Activated CD8-positive, alpha-beta memory T cell treated with anti-CD3 and anti-CD28 coated beads, Interleukin-2, amount 50 U/mL, for 48 hours (primary cell): ENCODE measurements at places on chromosomes 2 and 18.
A peak's percentile ranks its signal among the peaks of the same experiment; 100 is the strongest.

DNA sequence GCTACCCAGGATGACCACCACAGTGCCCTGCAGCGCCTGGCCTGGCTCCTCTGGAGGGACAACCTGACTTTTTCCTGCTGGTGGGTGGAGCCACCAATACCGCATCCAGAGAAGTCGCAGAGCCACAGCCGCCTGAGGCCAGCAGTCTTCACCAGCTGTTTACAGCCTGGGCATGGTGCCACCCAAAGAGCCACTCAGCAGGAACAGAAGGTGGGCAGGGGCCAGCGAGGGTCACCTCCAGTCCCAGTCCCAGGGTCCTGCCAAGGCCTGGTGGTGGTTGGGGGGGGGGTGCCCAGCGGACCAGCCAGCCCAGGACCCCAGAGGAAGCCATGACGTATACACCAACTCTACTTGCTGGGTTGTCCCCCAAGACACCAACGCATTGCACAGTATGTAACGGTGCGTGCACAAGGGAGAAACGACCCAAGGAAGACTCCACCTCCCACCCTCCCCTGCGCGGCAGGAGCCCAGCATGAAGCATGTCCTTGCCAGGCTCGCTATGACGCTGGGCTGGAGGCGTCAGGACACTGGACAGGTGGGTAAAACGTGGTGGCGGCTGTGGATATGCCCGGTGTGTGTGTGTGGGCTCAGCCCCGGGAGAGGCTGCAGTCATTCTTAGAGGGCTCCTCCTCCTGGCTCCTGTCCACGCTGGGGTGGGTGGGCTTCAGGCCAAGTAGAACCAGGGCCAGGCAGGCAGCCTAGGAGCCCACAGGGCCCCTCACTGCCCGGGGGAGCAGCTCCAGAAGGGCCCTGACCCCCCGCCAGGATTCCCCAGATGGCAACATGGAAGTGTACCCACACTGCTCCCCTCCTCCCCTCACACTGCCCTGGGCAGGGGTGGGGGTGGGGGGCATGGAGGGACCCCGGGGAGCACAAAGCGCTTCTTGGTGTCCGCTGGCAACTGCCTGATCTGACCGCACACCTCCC, 49.3 kb downstream of the HS6ST1 start:
- DNase-seq, result peak; percentile 39

DNA sequence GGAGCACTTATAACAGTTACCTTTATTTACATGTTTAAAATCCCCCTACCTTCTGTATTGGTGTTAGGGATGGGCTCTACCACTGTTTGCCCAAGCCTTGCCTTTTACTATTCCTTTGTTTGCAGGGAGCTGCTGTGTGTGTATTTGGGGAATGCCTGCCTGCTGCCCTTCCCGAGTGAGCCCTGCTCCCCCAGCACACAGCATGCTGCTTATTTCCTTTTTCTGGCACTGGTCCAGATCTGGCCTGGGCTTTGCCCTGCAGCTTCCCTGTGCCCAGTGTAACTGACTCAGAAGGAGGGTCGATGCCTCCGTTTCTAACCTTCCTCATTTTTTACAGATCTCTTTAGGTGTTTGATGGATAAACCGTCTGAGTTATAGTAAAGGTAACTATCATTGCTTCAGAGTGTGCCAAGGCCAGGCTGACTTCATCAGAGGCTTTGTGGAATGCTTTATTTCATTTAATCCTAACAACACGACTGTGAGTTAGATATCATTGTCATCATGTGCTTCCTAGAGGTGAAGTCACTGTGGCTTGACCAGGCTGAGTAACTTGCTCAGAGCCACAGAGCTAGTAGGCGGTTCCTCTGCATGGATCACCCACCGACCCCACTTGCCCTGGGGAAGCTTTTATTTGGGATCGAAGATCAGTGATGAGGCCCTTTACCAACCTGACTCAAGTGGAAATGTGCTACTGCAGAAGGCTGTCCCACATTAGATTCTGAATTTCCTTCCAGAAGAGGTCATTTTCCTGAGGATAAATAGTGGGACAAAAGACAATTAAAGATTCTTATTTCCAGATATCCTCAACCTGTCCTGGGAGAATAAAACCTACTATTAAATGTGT, 238.8 kb downstream of the ZNF407 start:
- no peak for DNase-seq

DNA sequence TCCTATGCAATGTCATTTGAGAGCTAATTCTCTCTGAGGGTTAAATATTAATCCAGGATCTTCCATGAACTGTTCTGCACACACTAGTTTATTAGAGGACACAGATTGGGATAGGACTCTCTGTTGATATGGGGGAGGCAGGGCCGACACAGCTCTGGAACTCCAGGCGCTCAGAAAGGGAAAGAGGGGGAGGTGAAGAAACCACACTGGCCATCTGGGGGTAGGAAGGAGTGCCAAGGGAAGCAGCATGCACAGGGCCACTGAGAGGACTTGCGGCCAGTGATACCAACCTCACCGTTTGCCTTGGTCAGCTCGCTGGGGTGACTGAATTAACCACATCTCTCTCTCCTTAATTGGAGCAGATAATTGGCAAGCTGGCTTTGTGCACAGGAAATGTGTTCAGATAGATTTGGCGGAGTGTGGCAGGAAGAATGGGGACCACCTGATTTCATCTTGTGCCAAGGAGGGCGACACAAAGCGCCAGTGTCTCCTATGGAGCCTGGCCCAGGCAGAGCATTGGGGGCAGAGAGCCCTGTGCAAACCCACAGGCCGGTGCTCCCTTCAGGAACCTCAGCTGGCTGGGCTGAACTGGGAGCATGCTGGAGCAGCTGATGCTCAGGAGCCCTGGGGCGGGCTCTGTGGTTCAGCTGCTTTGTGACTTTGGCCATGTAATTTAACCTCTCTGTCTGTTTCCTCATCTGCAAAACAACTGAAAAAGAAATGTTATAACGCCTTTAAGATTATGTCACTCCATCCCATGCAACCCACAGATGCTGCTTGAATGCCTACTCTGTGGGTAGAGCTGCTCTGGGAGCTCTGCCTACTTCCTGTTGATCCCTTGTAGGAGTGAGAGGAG, 114.7 kb upstream of the STON1 start:
- DNase-seq, result no peak

DNA sequence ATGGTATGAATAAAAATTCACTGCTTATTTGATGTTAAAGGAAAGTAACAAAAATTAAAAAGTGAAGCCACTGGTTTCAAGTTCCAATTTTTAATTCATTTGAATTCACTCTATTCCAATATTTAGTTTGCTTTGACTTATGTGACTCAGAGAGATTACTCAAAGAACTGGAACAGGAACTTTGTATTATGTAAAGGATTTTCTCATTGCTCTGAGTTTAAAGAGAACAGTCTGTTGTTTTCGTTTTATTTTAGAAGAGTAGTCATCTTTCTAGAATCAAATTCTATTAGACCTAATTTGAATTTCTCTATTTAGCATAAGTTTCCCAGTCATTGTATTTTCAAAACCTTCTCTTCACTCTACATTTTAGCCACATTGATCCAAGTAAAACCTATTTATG, 300.1 kb upstream of the SLC8A1 start:
- no peak for DNase-seq

DNA sequence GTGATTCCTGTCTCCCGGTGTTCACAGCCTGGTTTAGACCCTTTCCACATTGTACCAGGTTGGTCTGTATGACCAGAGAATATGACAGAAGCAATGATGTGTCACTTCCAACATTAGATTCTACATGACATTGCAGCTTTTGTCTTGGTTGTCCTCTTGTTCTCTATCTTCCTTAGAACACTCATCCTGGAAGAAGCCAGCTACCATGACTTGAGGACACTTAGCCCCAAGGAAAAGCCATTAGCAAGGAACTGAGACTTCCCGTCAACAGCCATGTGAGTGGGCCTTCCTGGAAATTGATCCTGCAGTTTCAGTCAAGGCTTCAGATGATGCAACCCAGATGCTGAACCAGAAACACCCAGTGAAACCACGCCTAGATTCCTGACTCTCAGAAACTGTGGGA, 143.3 kb downstream of the MREG start:
- no peak for DNase-seq

GRCh38 chr2:233064530-233065199, 4.5 kb downstream of the INPP5D start:
- no peak for DNase-seq

GRCh38 chr2:180657054-180657453, 323.4 kb upstream of the UBE2E3 start:
- DNase-seq, result no peak

- no peak for DNase-seq
Observed at GRCh38 chr2:157180359-157180758, 77.1 kb upstream of the GALNT5 start.

- no peak for DNase-seq
Observed at GRCh38 chr2:127183771-127184170, 36.3 kb downstream of the CYP27C1 start.

DNA sequence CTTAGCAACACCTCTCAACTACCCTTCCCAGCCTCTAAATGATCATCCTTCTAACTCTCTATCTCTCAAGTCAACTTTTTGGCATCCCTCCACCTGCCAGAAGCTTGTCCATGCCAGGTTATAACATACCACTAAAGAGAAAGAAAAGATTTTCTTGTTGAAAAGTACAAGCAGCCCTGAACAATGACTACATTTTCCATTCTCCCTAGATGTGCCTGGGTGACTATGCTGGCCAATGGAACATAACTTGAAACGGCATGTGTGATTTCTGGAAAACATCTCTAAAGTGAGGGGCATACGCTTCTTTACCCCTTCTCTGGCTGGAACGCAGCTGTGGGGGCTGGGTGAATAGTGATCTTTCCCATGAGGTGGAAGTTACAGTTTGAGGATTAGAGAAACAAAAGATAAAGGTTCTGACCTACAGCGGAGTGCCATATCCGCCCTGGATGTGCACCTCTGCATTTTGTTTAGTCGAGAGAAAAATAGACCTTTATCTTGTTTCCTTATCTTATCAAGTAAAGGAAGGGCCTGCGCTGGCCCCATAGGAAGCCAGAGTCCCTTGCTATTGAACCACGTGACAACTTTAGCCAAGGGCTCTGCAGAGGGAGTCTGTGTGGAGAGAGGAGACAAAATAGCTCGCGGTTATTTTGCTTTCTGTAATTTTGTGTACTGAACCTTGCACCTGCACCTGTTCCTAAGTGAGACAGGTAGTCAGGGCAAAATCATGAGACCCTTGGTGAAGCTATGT, 436.8 kb downstream of the TGIF1 start:
- no peak for DNase-seq

GRCh38 chr2:163878718-163879117, 142.9 kb upstream of the FIGN start:
- DNase-seq, result no peak

DNA sequence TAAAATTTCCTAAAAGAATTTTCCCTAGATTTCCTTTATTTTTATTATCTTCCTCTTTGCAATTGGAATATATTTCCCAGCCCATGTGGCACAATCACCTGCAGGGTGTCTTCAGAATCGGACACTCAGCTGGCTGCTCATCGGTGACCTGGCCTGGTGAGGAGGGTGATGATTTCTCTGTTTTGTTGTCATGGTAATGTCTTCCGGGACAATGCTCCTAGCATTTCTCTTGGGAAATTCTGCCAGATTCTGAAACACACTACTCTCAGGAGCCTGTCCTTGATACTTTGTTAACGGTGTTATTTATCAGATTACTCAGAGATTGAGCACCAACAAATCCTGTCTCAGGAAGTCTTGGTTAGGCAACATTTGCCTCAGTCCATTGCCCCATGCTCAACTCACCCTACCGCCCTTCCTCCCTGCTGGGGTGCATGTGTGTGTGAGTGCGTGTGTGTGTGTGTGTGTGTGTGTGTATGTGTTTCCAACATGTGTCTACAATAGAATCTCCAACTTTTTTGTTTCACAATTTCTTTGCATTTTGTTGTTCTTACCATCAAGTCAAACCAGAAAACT, 70.3 kb downstream of the MYT1L start:
- no peak for DNase-seq

DNA sequence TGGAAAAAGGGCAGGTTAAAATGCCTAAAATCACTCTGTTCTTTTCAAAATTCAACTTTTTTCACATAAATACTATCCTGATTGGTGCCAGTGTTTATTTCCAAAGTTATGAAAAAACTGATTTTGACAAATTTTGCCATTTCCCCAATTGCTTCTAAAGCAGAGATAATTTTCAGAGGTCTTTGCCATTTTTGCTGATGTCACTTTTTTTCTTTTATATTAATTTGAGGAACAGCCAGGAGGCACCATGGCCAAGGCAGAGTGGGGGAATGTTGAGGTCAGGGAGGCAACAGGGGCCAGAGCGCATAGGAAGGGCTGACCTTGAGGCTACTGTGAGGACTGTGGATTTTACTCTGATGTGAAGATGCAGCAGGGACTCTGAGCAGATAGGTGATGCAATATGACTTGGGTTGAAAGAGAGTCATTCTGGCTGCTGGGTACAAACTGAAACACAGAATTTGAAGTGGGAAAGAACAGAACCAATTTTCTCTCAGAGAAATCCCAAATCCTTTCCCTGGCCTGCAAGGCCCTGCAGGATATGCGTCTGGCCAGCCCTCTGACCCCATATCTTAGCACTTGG, 75.1 kb upstream of the LDAH start:
- DNase-seq, result no peak

DNA sequence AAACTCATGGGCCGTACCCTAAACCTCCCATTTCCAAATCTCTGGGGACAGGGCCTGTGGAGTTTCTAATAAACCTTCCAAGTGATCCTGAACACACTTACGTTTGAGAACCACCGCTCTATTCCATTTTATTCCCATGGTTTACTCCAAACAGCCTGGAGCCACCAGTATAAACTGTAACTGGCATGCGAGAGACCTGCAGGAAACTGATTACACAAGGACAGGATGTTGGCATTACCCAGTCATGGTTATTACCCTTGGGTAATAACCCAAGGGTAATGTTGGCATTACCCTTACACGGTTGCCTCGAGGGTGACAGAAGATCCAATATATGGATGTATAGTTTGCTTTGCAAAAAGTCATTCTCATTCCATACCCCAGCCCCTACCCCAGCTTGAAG, 37.0 kb upstream of the YPEL5 start:
- no peak for DNase-seq

DNA sequence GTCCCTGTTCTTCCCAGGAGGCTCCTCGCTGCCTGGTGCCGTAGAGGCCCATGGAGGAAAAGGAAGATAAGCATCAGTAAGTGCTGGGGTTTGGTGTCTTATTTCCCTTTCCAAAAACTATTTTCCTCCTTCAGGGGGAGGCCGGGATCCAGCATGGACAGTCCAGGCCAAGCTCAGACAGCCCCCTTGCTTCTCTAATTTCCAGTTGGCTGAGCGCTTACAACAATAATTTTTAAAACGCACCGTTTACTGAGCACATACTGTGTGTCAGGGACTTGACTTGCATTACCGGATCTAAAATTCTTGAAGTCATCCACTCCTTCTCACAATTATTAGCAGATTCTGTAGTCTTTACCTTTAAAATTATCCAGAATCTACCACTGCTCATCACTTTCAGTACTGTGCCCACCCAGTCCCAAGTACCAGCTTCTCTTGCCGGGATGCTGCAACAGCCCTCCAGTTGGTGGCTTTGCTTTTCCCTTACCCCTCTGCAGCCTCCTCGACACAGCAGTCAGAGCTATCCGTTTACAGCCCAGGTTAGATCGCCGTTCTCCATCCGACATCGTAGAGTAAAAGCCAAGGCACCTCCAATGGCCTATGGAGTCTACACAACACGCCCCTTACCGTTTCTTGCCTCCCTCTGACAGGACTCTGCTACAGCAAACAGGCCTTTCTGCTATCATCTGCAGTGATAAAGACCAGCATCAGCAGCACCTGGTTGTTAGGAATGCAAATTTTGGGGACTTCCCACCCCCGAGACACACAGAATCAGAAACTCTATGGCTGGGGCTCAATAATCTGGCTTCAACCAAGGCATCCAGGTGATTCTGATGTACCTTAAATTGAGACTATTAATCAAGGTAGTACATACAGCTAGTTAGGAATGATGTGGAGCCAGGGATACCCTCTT, 75.2 kb upstream of the TSPYL6 start:
- DNase-seq, result no peak

GRCh38 chr2:159551806-159552205, 64.5 kb downstream of the BAZ2B start:
- DNase-seq, result no peak
